GM13977 (cell line): ENCODE measurements at places on chromosomes 5 and 9.

GRCh38 chr5:57937501-57938173, 455.0 kb upstream of the ACTBL2 start:
- DNase-seq, result no peak

DNA sequence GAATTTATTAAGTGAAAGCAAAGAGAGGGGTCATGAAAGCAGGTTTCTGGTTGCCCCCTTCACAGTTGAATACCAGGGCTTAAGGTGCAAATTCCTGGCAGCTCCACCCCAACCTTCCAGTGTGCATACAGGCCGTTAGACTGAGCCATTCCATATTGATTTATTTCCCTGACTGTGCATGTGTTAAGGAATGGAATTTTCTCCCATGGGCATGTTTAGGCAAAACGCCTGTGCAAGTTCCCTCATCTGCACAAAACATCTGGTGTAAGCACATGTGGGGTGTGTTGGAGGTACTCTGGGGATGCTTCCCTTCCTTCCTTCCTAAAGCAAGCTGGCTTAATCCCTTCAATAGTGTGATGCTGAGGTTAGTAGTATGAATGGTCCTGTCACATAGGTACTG, 1470.6 kb downstream of the MAT2B start:
- no peak for DNase-seq

DNA sequence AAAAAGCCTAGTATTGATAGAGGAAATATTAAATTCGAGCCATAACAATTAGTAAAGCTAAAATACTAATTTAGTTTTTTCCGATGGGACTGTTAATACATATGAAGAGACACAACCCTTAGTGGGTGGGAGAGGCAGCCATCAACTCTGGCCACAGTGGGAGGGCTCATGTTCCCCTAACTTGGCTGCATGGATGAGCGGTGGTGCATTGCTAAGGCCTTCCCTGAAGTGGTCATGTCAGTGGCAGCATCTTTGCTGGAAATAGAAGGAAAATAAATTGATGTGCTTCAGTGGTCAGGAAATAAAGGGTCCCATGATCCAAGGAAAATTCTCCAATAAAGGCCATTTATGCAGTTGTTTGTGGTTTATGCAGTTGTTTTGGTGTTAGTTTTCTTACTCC, 33.9 kb upstream of the F2RL2 start:
- DNase-seq, result no peak

GRCh38 chr5:42514754-42515153, 91.5 kb downstream of the GHR start:
- DNase-seq, result peak; percentile 13

GRCh38 chr9:128142596-128142995, 6.7 kb upstream of the LCN2 start:
- DNase-seq, result no peak

- no peak for DNase-seq
Observed at GRCh38 chr9:121210536-121210935, 8.9 kb upstream of the RAB14 start.

- DNase-seq, result no peak
Observed at GRCh38 chr9:30688801-30689200, 1695.6 kb upstream of the ACO1 start.

DNA sequence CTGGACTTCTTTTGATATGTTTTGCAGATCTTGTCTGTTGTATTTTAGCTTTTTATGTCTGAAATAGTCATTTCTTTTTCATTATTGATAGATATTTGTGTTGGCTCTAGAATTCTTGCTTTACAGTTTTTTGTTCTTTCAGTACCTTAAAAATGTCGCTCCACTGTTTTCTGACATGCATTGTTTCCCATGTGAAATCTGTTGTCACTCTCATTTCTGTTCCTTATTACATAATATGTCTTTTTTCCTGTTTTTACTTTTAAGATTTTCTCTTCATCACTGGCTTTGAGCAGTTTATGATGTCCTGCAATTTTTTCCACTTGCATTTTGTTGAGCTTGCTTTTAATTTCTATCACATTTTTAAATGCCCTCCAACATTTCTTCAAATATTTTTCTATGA, 270.4 kb upstream of the TARS1 start:
- no peak for DNase-seq

DNA sequence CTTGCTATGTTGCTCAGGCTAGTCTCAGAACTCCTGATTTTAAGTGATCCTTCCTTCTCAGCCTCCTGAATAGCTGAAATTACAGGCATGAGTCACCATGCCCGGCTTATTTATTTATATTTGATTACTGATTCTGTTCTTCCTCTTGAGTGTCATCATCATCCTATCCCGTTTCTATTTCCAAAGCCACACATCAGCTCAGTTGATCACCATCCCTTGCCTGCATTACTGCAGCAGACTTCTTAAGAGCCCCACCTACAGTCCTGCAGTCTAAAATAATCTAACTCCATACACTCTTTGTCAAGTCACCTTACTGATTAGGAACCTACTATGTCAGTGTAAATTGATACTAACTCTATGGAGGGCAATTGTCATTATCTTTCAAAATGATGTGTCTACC, 138.9 kb upstream of the RAI14 start:
- DNase-seq, result no peak

GRCh38 chr9:88551546-88552137, 16.7 kb downstream of the NXNL2 start:
- DNase-seq, result no peak

DNA sequence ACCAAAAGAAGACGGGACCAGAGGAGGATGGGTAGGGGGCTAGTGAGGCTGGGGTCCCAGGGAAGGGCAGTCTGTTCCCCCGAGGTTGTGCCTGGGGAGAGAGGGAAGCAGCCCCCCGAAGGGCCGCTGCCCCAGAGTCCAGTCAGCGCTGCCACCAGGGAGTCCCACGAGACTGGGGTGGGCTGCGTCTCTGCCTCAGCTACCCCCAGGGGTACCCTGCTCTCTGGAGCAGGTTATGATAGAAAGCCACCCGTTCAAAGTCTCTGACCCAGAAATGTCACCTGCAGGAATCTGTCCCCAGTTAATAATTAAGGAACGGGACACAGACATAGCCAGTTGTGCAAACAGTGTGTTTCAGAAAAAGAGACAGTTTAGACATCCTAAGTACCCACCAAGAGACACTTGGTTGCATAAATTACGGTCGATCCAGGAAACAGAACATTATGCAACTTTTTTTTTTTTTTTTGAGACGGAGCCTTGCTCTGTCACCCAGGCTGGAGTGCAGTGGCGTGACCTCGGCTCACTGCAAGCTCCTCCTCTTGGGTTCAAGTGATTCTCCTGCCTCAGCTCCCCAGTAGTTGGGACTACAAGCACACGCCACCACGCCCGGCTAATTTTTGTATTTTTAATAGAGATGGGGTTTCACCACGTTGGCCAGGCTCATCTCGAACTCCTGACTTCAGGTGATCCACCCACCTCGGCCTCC, 10.7 kb upstream of the AGPAT2 start:
- no peak for DNase-seq

DNA sequence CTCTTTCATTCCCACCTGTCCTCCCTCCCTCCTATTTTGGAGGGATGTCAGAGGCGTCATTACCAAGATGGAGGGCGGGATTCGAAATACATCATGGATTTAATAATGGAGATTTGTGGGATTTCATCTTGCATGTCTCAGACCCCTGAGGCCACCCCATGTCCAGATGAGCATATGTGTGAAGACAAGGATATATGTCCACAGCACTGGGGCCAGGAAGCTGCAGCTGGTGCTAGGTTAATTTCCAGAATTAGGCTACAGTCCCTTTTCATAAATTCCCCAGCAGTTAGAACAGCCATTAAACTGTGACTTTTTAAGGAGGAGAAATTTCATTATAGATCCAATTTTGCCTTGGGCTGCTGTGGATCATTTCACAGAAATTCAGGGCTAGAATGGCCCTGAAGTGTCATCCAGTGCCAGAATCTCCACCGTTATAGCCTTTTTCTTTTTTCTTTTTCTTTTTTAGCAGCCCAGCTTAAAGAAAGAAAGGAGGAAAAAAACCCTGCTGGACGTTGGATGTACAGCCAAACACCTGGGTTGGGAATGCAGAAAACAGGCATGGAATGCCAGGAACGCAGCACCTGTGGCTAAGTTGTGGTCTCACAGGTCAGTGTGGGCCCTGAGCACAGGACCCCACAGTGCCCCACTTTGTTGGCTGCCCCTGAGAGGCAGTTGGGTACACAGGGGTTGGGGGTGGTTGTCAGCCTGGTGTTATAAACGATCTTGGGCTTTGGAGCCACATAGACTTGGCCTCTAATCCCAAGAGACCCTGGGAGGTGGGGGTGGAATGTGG, 50.2 kb upstream of the CXCL14 start:
- DNase-seq, result no peak

DNA sequence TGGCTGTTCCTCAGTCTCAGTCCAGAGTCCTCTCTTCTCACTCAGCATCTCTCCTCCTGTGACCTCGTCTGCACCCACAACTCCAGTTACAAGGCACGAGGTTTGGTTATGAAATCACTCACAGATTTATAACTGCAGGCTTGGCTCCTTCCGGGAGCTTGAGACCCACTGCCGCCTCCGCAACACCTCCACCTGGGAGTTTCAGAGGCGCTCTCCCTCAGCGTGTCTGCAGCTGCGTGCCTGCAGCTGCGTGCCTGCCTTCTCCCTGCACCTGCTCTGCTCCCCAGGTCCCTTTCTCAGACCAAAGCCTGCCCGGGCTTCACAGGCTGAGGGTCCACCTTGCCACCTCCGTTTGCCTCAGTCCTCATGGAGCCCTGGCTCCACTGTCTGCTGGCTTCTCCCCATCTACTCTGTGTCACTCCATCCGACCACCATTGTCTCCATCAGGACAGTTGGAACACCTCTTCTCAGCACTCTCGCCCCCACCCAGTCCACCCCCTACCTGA, 51.5 kb downstream of the HRH2 start:
- DNase-seq, result no peak

GRCh38 chr9:137074657-137075274, 2.6 kb upstream of the UAP1L1 start:
- no peak for DNase-seq

- DNase-seq, result no peak
Observed at GRCh38 chr5:32331935-32332274, 19.2 kb upstream of the MTMR12 start.

- DNase-seq, result no peak
Observed at GRCh38 chr5:168303393-168304025, 12.1 kb downstream of the WWC1 start.

- DNase-seq, result no peak
Observed at GRCh38 chr5:167561796-167562195, 729.6 kb upstream of the WWC1 start.

DNA sequence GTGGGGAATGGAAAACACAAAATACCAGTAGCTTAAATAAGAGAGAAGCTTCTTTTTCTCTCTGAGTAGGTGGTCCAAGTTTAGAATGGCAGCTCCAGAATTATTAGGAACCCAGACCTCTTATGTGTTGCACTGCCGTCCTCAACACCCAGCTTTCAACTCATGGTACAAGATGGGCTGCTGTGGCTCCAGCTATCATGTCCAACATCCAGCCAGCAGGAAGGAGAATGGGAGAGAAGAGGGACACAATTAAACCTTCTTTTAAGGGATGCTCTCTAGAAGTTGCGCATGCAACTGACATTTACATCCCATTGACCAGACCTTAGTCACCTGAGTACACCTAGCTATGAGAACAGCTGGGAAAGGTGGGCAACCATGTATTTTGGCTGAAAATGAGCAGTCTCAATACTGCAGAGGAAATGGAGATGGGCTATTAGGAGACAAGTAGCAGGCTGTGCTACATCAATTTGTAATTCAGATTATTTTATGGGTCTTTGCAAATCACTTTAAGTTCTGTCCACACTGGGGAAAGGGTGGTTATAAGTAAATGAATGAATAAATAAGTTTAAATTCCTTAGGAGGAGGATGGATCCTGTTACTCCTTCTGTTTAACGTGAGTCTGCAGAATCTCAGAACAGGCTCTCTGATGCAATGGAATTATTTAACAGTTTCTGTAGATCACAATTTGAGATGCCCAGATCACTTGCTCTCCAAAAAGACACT, 76.1 kb downstream of the SLC28A3 start:
- DNase-seq, result no peak

- DNase-seq, result no peak
Observed at GRCh38 chr5:61588216-61588615, 256.2 kb downstream of the ZSWIM6 start.

DNA sequence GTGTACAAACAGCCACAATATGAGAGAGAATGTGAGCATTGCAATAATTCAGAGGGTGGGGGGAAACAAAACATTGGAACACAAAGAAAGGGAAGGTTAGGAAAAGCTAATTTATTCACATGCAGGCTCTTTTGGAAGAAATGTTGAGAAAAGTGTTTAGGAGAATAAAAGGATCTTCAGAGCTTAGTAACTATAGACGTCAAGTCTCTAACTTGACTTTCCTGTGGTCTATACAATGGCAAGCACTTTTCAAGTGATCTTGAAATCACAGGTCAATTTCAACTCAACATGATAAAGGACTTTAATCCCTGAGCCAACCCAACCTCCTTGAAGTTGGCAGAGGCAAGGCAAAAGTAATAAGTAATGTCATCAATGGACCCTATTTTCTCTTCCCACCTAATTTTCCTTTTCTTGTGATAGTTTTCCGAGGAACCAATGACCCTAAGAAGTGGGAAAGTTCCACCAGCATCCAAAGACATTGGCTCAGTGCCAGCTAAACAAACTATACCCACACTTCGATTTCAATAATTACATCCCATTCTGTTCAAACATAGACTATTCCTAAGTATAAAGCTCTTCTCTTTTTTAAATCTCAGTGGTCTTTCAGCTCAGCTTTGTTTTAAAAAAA, 23.7 kb downstream of the RFK start:
- no peak for DNase-seq

DNA sequence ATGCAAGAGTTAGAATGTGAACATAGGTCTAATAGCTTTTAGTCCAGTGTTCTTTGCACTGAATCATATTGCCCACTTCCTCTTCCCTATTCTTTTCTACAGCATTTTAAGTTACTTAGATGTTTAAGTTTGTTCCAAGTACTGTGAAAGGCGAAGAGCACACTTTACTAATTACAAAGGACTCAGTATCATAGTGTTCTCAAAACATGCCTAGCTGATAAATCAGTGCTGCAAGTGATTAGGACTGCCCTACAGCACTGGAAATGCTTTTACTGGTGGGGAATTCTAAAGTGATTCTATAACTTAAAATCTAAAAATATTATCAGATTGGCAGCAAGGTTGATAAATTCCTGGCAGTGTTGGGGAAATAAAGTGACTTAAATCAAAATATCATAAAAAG, 177.9 kb upstream of the KCNN2 start:
- no peak for DNase-seq

- DNase-seq, result no peak
Observed at GRCh38 chr5:83036991-83037575, 40.1 kb downstream of the TMEM167A start.

GRCh38 chr5:14057289-14057688, 85.9 kb upstream of the TRIO start:
- no peak for DNase-seq

- no peak for DNase-seq
Observed at GRCh38 chr5:125421006-125421405, 674.6 kb upstream of the ZNF608 start.

- DNase-seq, result no peak
Observed at GRCh38 chr9:123685489-123686083, 244.3 kb downstream of the DENND1A start.
